Astrocyte of the hippocampus (primary cell): ENCODE measurements at places on chromosomes 7 and 10.

DNA sequence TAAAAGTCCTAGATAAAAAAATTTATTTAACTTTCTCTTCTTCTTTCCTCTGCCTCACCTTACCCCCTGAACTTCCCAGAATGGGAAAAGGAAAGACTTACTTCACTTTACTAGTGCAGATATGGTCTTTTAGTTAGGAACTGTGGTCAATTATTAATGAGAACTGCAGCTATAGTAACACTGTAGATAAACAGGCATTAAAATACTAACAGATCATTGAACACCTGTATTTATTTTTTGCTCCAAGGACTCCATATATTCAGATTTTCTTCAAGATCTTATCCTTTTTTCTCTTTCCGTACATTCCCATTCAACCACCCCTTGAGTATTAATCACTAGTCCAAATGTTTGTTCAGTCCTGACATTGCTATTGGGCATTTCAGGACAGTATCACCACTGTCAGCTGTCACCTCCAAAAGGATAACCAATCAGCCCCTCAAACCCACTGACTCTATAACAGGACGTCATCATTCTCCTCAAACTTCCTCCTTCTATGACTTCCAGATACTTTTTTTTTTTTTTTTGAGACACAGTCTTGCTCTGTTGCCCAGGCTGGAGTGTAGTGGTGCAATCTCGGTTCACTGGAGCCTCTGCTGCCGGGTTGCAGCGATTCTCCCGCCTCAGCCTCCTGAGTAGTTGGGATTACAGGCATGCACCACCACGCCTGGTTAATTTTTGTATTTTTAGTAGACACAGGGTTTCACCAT, 4.2 kb downstream of the CPVL start:
- no peak for DNase-seq

GRCh38 chr10:77428691-77429395, 208.8 kb downstream of the KCNMA1 start:
- peak; percentile 87 for DNase-seq

DNA sequence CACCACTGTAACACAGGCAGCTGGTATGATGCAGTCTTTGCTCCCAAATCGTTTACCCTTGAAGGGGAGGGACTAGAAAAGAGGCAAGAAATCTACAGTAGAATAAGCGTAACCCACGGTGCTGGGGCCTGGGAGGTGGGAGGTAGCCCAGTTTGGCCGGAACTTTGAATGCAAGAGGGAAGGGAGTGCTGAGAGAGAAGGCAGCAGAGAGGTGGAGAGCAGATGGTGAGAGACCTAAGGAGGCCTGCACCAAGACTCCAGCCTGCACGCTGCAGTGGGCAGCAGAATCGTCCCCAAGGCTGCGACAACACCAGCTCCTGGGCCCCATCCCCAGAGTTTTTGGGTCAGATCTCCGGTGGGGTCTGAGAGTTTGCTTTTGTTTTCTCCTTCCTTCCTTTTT, 547.5 kb downstream of the GALNT17 start:
- DNase-seq = no peak

- no peak for DNase-seq
These were observed 9.2 kb upstream of the ODAD2 start for GRCh38 chr10:28008054-28008453.

GRCh38 chr7:34107276-34107675, 201.9 kb downstream of the BMPER start:
- peak; percentile 55 for DNase-seq

- DNase-seq = peak; percentile 90
These were observed 301.7 kb downstream of the CSTF2T start for GRCh38 chr10:51397695-51398094.

DNA sequence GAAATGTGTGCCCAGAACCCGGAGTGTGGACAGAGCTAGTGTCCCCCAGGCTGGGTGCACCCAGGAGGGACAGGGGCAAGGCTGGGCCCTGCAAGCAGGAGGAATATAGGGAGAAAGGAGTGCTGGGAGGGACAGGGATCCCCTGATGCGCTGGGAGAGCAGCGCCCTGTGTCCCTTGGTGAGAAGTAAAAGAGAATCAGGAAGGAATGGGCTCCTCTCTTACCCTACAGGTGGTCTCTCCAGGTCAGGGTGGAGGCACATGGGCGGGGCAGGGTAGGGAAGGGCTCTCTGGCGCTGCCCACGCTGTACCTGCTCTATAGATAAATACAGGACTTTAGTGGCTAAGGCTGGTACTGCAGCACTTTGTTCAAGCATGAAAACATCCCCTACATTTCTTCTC, 753.8 kb downstream of the GRID1 start:
- no peak for DNase-seq

DNA sequence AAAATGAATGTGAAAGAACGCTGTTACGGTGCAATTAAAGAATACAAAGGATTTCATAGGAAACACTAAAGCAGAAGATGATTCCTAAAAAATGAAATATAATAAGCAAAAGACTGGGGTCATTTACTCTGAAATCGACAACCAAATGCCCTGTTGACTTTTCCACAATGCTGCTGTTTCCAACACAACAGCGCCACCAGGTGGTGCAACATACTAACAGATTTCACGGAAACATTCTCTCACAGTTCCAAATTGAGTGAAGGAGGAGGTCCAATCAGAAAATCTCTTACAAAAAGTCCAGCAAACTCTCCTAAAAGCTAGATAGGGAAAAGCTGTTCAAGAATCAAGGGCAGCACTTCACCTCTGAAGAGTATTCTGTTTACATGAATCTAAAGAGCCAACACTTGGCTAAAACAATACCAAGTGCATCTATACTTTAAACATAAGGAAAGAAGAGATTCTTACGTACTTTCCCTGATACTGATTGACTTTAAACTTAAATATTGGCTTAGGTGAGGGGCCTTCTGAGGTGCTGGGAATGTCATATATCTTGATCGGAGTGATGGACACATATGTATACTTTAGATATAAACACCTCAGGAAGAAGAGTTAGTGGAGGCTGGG, 55.9 kb downstream of the UPF2 start:
- peak; percentile 91 for DNase-seq

DNA sequence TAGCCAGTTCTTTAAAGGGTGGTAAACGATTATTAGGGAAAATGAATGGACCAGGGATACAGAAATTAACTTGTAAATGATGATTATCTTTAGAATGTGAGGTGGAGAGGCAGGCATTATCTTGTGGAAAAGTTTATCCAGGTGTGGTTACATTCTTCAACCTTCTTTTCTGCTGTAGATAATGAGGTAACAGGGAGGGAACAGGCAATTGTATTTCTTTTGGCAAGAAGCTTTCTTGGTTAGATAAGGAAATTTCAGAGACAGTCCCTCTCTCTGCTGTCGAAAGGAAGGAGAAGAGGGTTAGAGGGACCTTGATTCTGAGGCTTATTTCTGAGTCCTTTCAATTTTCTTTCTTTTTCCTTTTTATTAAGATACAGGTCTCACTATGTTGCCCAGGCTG, 32.1 kb downstream of the MRPL32 start:
- no peak for DNase-seq

- no peak for DNase-seq
These were observed 18.9 kb downstream of the ANLN start for GRCh38 chr7:36408589-36408988.

DNA sequence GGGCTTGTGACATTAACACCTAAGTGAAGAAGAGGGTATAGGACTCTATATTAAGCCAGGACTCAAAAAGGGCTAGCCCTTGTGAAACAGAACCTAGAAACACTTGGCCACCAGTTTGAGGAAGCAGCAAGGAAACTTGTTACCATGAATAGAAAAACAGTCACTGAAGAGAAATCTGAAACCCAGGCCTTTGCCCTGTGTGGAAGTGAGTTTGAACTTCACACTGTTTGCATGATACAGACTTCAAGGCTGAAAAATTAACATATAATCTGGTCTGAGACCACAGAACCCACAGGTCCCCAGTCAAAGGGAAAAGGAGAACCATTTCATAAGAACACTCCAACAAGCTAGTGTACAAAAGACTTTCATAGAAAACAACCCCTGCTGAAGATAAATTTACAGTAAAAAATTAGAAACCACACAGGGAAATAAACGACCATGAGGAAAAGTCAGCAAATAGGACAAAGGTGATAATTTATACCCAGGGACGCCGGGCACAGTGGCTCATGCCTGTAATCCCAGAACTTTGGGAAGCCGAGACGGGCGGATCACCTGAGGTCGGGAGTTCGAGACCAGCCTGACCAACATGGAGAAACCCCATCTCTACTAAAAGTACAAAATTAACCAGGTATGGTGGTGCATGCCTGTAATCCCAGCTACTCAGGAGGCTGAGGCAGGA, 76.1 kb downstream of the SKIDA1 start:
- DNase-seq = no peak

- no peak for DNase-seq
These were observed 60.8 kb upstream of the BTRC start for GRCh38 chr10:101293007-101293723.

DNA sequence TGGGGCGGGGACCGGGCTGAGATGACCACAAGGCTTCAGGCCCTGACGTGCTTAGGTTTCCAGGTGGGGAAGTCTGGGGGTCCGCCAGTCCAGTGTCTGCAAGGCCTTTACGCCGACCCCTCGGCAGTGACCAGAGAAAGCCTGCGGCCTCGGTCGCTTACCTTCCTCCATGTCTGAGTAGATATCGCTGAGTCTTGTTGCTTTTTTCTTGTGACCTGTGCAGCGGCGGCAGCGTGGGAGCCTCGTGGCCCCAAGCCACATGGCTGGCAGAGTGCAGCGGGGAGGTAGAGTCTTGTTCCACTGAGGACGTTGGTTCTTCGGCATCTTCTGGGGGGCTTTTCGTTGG, 329 bp downstream of the NOLC1 start:
- no peak for DNase-seq

DNA sequence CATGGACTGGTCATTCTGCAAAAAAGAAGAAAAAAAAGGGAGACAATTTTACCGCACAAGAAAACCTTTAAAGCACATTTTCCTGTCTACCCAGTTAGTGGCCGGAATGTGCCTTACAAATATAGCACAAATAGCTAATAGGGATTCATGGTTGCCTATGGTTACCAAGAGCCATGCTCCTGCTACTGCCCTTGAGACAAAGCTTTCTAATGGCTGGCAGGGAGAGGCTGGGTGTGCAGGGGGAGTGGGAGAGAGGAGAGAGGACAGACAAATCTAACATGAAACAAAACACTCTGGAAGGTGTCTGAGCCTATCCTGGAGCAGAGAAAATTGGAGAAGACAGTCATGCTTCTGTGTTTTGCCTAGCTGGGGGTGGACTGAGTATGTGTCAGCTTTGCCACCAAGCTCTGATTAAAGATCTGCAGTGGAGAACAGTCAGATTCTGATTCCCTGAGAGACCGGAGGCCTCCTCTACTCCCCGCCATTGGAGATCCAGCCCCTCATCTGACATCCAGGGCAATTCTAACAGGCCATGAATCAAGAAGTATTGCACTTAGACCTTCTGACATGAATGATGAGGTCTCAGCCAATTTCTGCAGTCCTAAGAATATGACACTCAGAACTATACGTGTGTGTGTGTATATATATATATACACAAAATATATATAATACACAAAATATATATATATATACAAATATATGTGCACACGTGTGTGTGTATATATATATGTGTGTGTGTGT, 80.2 kb downstream of the PRTFDC1 start:
- peak; percentile 72 for DNase-seq

- no peak for DNase-seq
These were observed 132.7 kb downstream of the ICA1 start for GRCh38 chr7:8129318-8129659.
